ENCODE measurements at places on chromosomes 2 and 18.

DNA sequence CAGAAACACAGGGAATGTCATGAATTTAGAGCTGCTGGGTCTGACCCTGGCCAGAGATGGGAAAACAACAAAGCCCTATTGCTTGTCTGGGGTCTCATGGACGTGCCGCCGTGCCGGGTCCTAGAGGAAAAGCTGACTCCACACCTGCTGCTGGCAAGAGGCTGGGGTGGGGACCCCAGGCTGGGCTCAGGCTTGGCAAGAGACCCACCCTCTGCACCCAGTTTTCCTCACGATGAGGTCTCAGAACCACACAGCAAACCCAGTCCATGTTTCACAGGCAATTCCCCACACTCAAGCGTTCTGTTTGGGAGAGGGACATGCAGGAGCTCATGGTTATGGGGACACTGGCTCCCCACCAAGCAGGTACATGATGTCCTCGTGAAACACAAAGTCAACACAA is 367.3 kb upstream of the SALL3 start:
- no peak for DNase-seq

- no peak for DNase-seq
Observed at GRCh38 chr2:240820607-240821428, 799 bp upstream of the KIF1A start.

DNA sequence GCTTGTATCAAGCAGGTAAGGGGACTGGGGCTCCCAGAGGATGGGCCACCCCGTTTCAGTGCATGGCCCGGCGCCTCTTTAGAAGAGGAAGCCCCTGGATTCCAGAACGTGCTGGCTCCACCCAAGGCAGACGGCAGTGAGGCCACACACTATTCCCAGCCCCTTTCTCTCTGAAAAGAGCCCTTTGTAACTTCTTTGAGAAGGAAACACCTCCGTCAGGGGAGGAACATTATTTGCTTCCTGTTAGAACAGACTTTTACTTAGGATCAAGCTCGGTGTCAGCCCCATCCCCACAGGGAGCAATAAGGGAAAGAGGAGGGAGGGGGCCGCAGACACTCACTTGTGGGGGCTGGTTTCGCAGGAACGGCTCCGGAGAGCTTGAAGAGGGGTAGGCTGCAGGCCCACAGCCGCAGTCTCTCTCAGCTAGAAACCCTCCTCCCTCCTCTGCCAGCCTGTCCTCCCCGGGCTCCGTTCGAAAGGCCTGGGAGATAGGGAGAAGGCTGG is 49.6 kb upstream of the RMDN2 start:
- no peak for DNase-seq

- peak; percentile 23 for DNase-seq
Observed at GRCh38 chr2:134739879-134740301, 21.1 kb upstream of the TMEM163 start.

DNA sequence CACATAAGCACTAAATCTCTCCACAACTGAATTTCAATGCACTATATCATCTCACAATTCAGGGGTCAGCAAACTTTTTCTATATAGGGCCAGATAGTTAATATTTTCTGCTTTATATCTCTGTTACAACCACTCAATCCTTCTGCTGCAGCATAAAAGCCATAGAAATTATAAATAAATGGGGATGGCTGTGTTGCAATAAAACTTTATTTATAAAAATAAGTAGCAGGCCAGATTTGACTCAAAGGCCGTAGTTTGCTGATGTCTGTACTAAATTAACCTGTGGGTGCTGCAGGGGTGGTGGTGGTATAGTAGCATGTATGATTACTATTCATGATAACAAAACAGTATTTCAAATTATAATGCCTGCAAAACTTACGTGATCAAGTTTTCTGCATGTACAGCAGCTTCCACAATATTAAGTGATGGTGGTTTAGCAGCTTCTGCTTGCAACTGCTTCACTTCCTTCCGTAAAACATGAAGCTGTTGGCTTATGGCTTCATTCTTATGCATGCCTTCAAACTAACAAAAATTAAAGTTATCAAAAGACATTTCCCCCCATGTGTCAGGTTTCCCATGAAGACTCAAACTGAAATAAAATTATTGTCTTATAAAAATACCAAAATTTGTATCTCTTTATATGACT is 64.1 kb downstream of the SIGLEC15 start:
- DNase-seq: no peak

- peak; percentile 86 for DNase-seq
Observed at GRCh38 chr18:9101730-9102507, 580 bp upstream of the NDUFV2 start.

GRCh38 chr2:241931976-241932898 is 62.7 kb downstream of the RTP5 start:
- no peak for DNase-seq
